ENCODE measurements at places on chromosomes 3 and 15.

GRCh38 chr15:57446393-57446792, 70.1 kb downstream of the CGNL1 start:
- no peak for DNase-seq

DNA sequence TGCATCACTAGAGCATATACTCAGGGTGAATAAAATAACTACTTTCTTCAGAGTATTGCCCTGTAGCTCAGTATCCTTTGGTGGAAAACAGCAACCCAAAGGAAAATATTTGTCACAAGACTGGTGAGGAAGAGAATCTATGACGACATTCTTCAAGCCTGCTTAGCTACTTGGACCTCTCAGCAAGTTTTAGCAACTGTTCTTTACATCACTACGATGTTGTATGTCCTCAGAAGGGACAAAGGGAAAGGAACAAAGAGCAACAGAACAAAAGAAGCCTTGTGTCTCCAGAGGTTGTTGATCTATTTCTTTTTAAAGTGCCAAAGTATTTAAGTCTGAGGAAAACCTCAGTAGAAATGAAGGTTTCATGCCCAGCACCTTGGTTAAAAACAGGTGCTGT, 746.7 kb downstream of the NAALADL2 start:
- no peak for DNase-seq

DNA sequence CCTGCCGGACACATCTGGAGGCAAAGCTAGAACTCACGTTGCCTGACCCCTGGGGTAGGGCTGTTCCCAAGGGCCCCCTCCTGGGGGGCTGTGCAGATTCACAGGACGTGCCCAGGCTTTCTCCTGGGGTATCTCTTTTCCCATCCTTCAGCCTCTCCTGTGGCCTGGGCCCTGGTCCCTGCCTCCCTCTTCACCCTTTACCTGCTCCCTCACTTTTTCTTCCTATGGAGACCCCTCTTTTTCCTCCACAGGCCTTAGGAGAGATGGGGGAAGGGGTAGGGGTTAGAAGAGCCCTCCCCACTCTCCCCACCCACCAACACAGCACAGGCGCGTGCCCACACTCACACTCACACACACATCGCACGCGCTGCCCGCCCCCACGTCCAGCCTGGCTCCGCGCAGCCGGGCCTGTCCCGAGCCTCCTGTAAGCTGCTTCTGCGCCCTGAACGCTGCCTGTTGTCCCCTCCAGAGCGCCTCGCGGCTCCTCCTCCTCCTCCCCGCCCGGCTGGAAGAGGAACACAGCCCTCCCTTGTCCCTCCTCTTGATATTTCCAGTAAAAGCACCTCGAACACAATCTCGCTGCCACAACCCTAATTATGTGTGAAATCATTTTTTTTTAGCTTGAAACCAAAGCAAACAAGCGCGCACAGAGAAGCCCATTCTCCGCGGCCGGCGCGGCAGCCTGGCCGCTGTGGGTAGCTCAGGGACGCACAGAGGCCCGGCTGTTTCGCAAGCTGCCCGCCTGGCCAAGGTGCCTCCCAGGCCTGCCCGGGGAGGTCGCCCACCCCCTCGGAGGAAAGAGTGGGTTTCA, 33.9 kb upstream of the ACAN start:
- DNase-seq: peak; percentile 4

DNA sequence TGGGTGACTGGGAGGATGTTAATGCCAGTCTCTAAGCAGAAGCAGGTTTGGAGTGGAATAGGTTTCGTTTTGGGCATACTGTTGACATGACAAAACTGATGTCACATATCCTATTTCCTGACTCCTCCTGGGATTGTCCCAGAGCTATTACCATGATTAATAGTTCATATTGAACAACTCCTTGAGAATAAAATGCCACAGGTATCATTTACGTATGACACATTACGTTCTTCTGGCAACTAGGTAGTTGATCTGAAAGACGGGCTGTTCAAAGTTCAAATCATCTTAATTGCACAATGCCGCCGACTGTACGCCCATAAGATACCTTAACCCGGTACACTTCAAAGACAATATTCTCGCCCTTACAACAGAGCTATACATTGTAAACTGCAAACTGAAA, 1.4 kb upstream of the RAB5A start:
- DNase-seq: no peak

GRCh38 chr3:30693470-30694120, 87.2 kb downstream of the TGFBR2 start:
- peak; percentile 91 for DNase-seq

DNA sequence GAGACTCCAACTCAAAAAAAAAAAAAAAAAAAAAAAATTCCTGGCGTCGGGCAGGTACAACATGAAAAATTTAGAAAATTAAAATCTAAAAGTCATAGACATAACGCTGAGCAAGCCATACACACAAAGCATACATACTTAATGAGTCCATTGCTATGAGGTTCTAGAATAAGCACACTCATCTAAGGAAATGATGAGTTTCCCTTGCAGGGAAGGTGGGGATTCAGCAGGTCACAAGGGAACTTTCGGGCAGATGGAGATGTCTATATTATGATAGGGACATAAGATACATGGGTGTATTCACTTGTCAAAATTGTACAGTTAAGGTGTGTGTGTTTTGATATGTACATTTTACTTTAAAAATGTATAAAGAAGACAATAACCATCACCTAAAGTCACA, 120.2 kb upstream of the LIPC start:
- DNase-seq: no peak

DNA sequence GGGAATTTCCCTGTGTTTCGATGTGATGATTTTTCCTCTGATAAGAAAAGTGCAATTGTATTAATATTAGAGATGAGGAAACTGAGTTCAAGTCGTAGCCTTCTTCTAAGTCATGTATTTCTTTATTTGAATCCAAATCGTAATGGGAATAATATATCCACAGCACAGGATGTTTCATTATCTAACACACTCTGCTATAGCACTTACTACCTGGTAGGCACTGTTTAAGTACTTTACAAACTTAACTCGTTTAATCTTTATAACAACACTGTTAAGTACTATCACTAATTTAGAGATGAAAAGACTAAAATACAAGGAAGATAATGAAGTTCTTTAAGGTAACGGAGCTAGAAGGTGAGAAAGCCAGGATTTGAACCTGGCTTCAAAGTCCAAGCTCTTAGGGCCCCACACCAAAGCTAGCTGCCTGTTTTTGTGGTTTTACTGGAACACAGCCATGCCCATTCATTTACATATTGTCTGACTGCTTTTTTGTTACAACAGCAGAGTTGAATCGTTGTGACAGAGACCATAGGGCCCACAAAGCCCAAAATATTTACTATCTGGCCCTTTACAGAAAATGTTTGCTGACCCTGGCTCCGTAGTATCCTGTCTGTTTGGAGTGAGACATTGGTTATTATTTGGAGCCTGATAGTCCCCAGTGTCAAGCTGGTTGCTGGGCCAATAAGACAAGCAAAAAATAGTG, 9.6 kb upstream of the ATP13A3 start:
- peak; percentile 78 for DNase-seq

DNA sequence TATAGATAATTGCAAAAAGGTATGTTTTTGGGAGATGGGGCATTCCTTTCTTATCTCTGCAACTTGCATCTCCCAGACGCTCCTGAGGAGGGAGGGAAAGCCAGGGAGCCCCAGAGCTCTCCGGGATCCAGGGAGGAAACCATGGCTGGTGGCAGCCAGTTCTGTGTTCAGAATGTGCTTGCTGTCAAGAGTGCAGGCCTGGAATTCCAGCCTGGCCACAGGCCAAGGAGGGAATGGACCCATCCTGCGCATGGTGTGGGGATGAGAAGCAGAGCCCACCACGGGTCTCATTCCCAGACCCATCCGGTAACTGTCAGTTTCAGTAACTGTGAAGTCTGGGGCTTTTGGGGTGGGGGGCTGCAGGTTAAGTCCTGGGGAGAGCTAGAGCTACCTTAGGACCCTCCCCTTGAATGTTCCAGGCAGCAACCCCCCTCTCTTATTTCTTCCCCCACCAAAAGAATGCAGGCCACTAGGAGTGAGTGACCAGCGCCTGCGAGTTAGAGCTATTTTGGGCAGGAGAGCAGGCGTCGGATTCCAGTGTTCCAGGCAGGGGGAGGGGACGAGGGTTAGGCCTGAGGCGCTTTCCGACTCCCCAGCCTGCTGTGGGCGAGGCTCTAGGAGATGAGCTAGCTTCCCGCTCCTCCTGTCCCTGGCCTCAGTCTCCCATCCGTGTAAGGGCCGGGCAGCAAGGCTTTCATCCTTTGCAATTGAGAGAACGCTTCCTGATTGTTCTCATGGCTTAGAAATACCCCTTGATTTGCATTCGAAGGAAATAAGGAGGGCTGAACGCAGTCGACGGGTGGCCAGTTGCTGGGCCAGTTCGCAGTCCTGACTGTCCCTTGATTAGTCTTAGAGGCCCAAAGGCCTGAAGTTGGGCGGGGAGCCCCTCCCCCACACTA, 781 bp upstream of the DAG1 start:
- DNase-seq: no peak

DNA sequence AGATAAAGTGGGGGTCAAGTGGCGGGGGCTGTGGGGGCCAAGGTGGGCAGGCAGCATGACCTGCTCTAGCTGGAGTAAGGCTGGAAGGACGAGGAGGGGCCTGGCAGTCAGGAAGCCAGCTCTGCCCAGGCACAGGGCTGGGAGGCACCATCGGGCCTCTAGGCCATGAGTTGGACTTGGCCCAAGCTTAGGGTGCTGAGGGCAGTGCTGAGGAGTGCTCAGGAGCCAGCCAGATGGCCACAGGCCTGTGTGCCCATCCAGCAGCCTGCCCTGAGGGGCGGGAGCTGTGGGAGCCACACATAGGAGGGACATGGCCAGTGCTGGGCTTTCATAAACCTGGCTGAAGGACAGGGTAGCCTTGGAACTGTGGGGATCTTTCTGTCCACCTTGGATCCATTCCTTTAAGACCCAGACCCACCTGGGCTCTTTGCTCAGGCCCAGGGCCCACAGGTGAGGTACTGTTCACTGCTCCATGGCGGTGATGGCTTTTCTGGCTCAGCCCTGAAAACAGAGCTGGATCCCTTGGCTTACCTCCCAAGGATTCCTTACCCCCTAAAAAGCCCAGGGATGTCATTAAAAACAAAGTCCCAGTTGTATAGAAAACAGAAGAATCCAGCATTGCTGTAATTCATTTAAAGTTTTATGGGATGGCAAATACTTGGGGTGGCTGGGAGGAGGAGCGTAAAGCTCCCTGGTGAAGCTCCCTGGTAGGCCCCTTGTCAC, 137.0 kb downstream of the DNAJB8 start:
- DNase-seq: no peak

- DNase-seq: peak; percentile 34
Observed at GRCh38 chr3:17432236-17432635, 310.2 kb downstream of the TBC1D5 start.

DNA sequence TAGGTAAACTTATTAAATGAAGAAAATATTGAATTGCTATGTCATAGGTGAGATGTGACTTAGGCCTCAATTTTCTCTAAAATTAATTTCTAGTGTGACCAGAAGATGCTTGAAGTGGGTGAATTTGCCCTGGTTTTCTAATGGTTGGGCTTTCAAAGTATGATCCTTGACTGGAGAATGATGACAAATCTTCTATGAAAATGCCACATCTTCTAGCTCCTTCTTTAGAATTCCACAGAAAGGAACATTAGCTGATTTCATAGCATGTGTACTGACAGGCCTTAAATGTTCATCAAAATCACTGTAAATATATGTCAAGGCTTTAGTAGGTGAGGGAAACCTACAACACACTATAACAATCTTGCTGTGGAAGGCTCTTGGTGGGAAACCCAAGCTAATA, 8.9 kb downstream of the ABI3BP start:
- DNase-seq: no peak

GRCh38 chr3:105429034-105429762, 62.5 kb downstream of the ALCAM start:
- no peak for DNase-seq

- no peak for DNase-seq
Observed at GRCh38 chr3:133475245-133476010, 75.6 kb downstream of the BFSP2 start.

DNA sequence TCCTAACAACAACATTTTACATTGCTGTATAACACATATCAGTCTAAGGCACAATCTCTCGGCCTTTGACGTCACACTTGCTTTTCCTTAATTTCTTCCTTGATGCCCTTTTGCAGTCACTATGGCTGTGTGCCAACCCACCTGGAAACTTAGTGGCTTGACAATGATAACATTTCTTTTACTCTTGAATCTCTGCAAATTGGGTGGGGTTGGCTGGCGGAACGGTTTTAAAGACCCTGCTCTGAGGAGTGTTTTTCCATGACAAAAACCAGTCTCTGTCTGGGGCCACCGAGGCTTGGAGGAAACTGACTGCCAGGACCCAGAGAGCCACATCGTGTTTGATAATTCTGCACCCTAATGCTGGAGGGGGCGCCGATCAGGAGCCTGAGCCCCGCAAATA, 115.6 kb downstream of the KLF13 start:
- no peak for DNase-seq

GRCh38 chr3:52099001-52099401, 42.6 kb upstream of the DUSP7 start:
- no peak for DNase-seq

GRCh38 chr15:88071141-88071540, 185.4 kb downstream of the NTRK3 start:
- no peak for DNase-seq

- DNase-seq: no peak
Observed at GRCh38 chr3:104768886-104769285, 597.8 kb upstream of the ALCAM start.

DNA sequence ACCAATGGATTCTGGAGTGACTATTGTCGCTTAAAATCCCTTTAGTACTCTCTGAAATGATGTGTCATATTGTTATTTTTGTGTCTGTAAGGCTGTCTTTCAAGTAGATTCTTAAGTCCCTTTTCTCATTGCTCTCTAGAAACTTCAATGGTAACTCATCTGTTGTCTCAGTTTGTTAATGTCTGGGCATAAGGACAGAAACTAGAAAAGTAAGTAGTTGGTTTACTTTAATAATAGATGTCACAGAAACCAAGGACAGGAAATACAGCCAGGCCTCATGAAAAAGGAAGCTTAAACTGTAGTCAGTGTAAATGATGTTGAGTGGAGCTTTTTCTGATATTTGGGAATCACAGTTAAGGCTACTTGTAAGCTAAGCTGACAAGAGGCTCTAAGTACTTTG, 730.2 kb upstream of the DPPA4 start:
- no peak for DNase-seq

GRCh38 chr15:55319537-55320237, 665 bp downstream of the PIGB start:
- DNase-seq: peak; percentile 78

DNA sequence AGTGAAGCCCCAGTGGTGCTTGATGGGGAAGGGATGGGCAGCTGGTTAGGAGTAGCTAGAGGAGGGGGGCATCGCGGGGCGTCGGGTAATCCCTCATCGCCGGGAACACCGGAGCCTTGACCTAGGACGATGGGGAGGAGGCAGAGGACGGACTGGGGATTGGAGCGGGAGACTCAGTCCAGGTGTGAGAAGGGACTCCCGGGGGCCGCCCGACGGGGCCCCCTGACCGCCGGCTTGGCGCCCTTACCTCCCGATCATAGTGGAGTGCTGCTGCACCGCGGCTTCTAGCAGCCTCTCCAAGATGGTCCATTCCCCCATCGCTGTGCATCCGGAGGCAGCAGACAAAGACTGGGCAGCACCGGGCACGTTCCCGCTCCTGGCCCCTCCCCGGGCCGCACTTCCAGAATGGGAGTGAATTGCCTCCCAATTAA, 612 bp downstream of the GJD2 start:
- DNase-seq: no peak

Data from hematopoietic multipotent progenitor cell treated with erythropoietin and hydrocortisone succinate and interleukin-3 and kit ligand, for 4 days (in vitro differentiated cells).